Aorta (tissue), 5 donors: ENCODE measurements at places on chromosomes 16 and 17. TPM values are rescaled to one million over a fixed set of nuclear protein-coding genes. Genes with fewer than 3 reads are reported as not detected.

SLC2A4 gene
- total RNA-seq = 3.9 TPM

SHBG gene
- 0.33 TPM for total RNA-seq

DNAAF1 gene
- total RNA-seq = 0.19 TPM

PLLP gene
- total RNA-seq = 2.6 TPM

CD300E gene
- total RNA-seq = 4.3 TPM

MT4 gene
- not detected for total RNA-seq

MT1M gene
- total RNA-seq = 11.8 TPM

VEZF1 gene
- total RNA-seq = 59.8 TPM

CLEC18A gene
- 3.0 TPM for total RNA-seq

ASPA gene
- total RNA-seq = 6.6 TPM

FAM171A2 gene
- 2.0 TPM for total RNA-seq

LAT gene
- total RNA-seq = 17.8 TPM

CACNB1 gene
- 29.6 TPM for total RNA-seq

CDRT15L2 gene
- total RNA-seq = not detected

LGALS9 gene
- 61.0 TPM for total RNA-seq

GGT6 gene
- total RNA-seq = not detected

CDC6 gene
- total RNA-seq = 1.7 TPM

RSL1D1 gene
- total RNA-seq = 83.1 TPM

USP36 gene
- total RNA-seq = 68.1 TPM

NOXO1 gene
- not detected for total RNA-seq
